Esophagus muscularis mucosa (tissue), 4 donors: ENCODE measurements at places on chromosomes 1 and 21. TPM values are rescaled to one million over a fixed set of nuclear protein-coding genes. Genes with fewer than 3 reads are reported as not detected.

DNA sequence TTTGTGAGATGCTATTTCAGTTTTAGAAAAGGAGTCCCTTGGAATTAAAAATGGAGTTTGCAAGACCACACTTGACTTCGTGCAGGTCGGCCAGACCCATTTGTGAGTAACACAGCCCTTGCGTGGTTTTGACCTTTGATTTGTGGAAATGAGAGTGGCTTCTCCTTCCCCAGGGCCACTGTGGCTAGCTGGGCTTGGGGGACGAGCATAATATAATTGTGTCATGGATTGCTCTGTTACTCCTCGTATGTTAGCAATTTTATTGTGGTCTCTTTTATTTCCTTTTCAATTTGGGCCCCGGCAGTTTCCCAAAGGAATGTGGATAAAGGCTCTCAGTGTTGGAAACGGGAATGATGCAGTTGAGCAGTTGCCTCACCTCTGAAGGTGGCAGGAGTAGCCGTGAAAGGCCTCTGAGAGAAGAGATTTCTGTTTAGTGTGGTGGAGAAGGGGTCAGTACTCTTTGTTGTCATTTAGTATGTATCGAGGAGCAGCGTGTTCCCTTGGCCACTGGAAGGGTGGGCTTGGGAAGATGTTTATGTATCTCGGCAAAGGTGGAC is 194.6 kb downstream of the PBX1 start:
- H3K36me3 ChIP-seq: no peaks in the 10 kb centered on the region
- H3K27ac ChIP-seq: peak overlapping the region; percentile 89
- H3K4me1 ChIP-seq: peaks cover 86% of the 10 kb centered on the region
- peak overlapping the region; percentile 42 for H3K4me3 ChIP-seq
- no peaks in the 10 kb centered on the region for H3K27me3 ChIP-seq

- H3K4me3 ChIP-seq: no peak overlapping the region
- no peaks in the 10 kb centered on the region for H3K27me3 ChIP-seq
- H3K4me1 ChIP-seq: no peaks in the 10 kb centered on the region
- peak; percentile 75 for DNase-seq
These were observed 31.1 kb downstream of the KLHDC7A start for GRCh38 chr1:18511874-18512150.

The IFI44 gene
- 11.4 TPM for total RNA-seq

The S100A8 gene
- total RNA-seq: 13.2 TPM

The ST6GALNAC3 gene
- 5.5 TPM for total RNA-seq

The GJB3 gene
- total RNA-seq: not detected

The HENMT1 gene
- total RNA-seq: 1.8 TPM
